ENCODE measurements at places on chromosomes 4 and X. TPM values are rescaled to one million over a fixed set of nuclear protein-coding genes. Genes with fewer than 3 reads are reported as not detected.

The SASH3 gene
- polyA plus RNA-seq, result 2.2 TPM

The HPGDS gene
- polyA plus RNA-seq, result 4.7 TPM

The LNX1 gene
- 17.1 TPM for polyA plus RNA-seq

The TMEM156 gene
- polyA plus RNA-seq, result 3.2 TPM

The SLC25A31 gene
- not detected for polyA plus RNA-seq

The FGF5 gene
- polyA plus RNA-seq, result 0.14 TPM

The EDNRA gene
- polyA plus RNA-seq, result 76.2 TPM

GRCh38 chrX:125151146-125151545 is 168.5 kb upstream of the TEX13C start:
- no peak for DNase-seq

- DNase-seq, result no peak
These were observed 457 bp downstream of the TFE3 start for GRCh38 chrX:49042581-49043219.

- peak; percentile 27 for DNase-seq
These were observed 118.8 kb downstream of the SMIM20 start for GRCh38 chr4:26032630-26033317.

DNA sequence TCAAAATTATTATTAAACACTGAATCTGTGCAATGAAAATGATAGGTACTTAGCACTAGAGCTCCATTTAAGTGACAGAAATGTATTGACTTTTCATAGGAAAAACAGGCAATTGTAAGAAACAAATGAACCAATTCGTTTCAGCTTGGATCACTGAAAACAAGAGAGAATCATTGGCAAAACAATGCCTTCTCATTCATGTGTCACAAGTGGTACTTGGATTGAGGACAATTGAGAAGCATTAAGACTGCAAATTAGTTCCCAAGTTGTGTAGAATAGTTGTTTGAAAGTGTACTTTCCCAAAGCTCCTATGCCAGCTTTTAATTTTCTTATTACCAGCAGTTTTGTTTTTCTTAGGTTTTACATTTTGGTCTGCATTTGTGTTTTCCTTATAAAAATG is 20.6 kb downstream of the CNKSR2 start:
- no peak for DNase-seq

DNA sequence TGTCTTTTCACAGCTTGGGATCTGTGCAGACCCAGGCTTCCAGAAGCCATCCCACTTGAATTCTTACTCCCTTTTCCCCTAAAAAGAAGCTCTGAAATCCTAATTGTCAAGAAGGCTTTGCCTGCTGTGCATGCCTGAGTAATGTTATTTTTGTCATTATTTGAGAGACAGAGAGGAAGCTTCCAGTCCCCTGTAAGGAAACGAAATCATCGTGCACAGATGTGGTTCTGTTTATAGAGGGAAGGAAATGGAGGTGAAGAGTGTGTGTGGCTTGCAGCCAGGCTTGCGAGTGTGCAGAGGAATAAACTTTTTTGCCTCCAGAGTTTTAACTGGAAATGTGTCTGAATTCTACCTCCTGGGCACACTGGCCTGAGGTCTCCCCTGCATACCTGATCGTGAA is 70.2 kb downstream of the TBL1X start:
- no peak for DNase-seq

DNA sequence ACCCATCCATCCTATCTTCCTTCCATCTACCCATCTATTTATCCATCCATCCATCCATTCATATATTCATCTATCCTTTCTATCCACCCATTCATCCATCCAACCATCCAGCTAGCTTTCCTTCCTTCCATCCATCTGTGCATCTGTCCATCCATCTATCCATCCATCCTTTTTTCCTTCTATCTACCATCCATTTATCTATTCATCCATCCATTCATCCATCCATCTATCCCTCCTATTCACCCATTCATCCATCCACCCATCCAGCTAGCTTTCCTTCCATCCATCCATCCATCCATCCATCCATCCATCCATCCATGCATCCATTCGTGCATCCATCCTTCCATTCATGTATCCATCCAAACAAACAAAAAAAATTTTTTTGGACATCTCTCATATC is 118.8 kb downstream of the PSAPL1 start:
- no peak for DNase-seq

DNA sequence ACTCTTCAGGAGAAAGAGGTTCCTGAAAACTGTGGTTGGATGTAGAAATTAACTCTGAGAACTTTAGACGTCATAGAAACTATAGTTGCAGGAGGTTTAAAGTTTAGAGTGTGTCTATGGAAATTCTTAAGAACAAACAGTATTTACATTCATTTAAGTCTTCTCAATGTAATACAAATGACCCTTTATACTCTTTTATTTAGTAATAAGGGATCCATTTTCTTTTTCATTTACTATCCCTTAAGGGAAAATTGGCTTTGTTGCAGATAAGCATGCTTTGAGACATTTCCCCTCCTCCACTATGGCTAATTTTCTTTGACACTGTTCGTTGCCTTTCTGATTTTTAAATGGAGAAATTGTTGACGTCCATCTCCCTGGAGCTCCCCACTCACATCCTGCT is 96.4 kb downstream of the POLA1 start:
- no peak for DNase-seq

DNA sequence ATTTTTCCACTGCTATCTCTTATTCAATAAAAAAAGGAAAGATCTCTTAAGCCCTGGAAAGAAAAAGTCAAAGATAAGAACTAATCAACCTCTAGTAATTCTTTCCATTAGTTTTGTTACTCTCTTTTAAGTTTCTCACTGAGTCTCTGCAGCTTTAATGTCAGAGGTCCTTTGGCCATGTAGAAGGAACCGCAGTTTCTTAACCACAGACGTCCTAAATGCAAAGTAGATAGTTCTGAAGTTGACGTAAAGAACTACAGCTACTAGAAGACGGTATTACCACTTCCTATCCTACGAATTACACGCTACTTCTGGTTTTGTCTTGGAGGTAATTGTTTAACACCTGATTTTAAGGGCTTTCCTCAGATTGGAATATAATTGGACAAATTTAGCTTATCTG is 325.9 kb downstream of the ANKRD50 start:
- DNase-seq, result no peak

DNA sequence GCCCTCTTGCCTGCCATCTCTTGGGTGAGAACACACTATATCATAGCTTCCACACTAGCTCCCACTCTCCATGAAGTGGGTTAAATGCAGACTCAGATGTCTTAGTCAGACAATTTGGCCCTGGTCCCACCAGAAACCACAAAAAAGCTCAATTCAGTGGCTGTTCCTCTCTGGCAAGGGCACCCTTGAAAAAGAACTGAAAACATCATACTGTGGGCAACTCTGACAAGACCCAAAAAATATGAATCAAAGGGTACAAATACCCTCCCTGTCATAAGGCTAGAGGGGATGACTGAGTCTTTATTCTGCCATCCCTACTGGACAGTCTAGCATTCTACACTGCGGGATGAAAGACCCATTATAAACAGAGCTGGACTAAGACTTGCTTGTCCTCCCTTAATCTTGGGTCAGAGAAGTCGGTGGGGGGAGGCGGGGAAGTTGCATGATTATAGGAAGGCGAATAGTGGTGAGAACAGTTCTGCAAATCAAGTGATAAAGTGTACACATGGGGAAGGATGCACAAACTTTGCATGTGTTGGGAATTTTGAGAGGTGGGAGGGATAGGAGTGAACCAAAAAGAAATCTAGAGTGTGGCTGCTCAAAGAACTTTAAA is 172.1 kb downstream of the OPHN1 start:
- no peak for DNase-seq

GRCh38 chr4:115972967-115973366 is 859.5 kb upstream of the NDST4 start:
- DNase-seq, result no peak

GRCh38 chrX:152907084-152907651 is 9.3 kb downstream of the ZNF185 start:
- DNase-seq, result no peak

DNA sequence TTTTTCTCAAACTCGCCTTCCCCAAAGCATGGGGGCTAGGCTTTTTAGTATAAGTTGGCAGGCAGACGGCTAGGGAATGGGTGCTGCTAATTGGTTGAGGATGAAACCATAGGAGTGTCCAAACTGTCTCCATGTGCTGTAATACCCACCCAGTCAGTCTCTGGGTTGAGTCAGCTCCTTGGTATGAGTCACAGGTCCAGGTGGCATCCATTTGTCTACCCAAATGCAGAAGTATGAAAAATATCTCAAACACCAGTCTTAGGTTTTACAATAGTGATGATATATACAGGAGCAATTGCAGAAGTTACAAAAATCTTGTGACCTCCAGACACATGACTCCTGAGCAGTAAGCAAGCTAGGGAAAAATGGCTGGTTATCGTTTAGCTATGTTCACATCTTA is 27.4 kb upstream of the CCSER1 start:
- no peak for DNase-seq
